ENCODE measurements at places on chromosomes 16 and 17.

DNA sequence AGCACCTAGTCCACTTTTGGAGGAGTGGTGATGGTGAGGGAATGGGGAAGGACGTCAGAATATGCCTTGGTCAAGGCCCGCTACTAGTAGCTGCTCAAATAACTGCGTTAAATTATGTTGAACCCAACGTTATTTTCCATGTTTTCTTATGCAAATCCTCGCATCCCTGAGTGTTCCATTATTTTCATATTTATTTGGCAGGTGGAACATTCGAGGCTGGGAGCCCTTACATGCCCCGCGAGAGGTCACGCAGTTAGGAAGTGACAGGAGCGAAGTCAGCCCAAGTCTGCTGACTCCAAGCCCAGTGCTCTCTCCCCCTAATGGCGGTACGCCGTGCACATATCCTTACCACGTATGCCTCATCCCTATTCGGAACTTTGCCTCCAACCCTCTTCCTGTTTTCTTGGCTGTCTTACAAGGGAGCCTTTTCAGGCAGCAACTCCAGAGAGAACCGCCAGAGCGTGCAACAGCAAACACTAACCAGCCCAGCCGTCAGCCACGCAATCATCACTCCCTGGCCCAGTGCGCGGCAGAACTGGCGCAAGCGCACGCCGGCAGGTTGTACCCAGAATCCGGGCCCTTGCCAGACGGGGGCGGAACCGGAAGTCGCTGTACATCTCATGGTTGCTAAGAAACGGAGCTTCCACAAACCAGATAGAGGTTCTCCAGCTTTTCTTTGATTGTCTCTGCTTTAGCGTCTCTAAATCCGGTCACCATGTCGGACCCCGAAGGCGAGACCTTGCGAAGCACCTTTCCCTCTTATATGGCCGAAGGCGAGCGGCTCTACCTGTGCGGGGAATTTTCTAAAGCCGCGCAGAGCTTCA lies at the start of gene ODAD4:
TSS of gene ODAD4 (plus strand) at position 609 of the 824 bp plus-strand sequence. CDS start at position 716, 107 bp downstream.
- DNase-seq = peak; percentile 97

DNA sequence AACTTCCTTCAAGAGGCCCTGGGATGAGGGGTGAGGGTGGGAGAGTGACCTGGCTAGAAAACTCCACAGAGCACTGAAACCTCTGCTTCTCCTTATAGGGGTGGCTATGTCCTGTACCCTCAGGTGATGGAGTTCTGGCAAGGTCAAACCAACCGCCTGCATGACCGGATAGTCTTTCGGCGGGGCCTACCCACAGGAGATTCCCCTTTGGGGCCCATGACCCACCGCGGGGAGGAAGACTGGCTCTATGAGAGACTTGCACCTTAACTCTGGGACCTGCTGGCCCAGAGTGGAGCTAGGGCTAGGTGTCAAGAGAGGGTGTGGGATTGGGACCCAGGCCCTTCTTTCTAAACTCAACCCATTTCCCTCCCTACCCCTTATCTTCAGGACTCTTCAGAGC lies 5.1 kb downstream of the PNPO start:
- no peak for DNase-seq

GRCh38 chr16:9425236-9425635 lies 333.8 kb downstream of the HAPSTR1 start:
- no peak for DNase-seq

GRCh38 chr17:49130891-49131290 lies 1.7 kb upstream of the B4GALNT2 start:
- DNase-seq = no peak
